ENCODE measurements at places on chromosomes 2 and 18. TPM values are rescaled to one million over a fixed set of nuclear protein-coding genes. Genes with fewer than 3 reads are reported as not detected.

The CHRNA1 gene
- total RNA-seq, result not detected

The ASB18 gene
- total RNA-seq, result not detected

The CYP26B1 gene
- 3.6 TPM for total RNA-seq

The TLX2 gene
- total RNA-seq, result 0.08 TPM

The RAB1A gene
- total RNA-seq, result 81.4 TPM

The OTOS gene
- not detected for total RNA-seq

The ITGA6 gene
- total RNA-seq, result 777 TPM

The IL1RL1 gene
- 4.3 TPM for total RNA-seq
